ENCODE measurements at places on chromosomes 16 and 17.

- peak; percentile 83 for DNase-seq
These were observed 11.8 kb upstream of the SLFN13 start for GRCh38 chr17:35460354-35460851.

DNA sequence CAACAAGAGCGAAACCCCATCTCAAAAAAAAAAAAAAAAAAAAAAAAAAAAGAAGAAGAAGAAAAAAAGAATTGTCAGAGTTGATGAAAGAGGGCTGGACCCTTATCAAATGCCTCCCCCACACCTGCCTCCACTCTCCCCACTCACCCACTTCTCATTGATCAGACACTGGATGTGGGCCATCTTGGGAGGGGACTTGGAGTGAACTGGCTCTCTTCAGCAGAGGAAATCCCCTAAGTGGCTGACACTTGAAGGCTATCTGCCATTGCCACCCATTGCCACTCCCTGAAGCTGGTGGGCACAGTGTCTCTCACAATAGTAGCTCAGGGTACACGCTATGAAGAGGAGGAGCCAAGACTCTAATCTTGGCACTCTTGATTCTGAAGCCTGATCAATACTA, 1.6 kb downstream of the ITGA2B start:
- no peak for DNase-seq

DNA sequence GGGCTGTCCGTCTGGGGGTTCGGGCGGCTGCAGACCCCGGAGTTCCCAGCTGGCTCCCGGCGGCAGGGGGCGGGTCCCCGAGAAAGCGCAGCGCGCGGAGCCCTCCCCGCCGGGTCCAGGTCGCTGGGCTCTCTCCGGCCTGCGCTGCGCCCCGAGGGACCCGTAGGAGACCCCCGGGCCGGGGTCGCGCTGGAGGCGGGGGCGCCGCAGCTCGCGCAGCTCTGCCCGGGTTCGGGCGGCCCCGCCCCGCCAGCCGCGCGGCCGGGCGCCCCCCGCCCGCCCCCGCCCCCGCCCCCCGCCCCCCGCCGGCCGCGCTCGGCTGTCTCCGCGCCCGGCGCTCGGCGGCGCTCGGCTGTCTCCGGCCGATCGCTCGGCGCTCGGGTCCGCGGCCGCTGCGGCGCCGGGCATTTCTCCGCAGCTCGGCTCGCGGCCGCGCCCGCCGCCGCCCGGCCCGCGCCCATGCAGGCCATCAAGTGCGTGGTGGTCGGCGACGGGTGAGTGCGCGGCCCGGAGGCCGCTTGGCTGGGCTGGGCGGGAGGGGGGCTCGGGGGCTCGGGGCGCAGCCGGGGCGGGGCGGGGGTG, at the start of gene RAC3:
TSS of gene RAC3 (plus strand) at position 376 of the 582 bp plus-strand sequence. CDS start at position 460, 84 bp downstream.
- no peak for DNase-seq

DNA sequence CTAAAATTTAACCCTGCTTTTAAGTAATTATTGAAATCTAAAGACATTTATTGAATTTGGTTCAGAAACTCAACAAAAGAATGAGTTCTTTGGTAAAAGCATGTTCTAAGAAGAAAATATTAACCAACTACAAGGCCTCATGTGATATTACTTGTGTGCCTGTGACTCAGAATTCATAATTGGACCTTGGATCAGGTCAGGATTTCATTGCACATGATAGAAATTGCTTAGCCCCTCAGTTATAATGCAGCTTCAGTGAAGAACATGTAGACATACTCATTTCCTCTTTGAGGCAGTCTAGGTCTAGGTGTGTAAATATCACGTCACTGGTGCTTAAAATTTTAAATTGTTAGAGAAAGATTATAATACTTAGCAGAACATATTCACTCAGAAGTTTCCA, 410.0 kb upstream of the SOX9 start:
- no peak for DNase-seq

- DNase-seq: no peak
These were observed 106.6 kb downstream of the AIPL1 start for GRCh38 chr17:6328279-6328678.

- peak; percentile 86 for DNase-seq
These were observed 562 bp downstream of the USP31 start for GRCh38 chr16:23148513-23149266.

- DNase-seq: no peak
These were observed 9.4 kb downstream of the CCDC182 start for GRCh38 chr17:57735707-57736106.

DNA sequence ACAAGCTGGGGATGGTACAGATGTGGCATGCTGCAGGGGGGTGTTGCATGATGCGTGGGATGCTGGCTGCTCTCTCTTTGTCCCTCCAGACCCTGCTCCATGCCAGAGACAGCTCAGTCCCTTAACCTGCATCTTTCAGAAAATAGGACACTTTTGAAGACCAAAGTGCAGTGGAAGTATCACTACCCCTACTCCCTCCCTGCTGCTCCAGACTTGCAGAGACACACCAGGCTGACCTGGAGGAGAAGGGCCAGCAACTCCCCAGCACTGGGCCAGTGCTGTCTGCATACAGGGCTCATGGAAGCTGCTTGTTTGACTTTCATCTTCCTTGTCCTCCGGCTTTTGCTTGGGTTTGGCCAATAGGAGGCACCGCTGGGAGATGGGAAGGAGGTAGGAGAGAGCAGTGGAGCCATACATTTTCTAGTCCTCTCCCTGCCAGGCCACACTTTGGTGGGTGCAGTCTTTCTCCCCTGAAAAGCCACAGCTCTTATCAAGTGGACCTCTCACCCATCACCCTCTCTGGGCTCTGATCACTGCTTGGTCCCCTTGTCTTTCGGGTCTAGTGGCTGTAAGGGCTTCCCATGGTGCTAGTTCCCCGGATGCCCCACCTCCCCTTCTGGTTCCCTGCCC, 46.1 kb upstream of the NKD1 start:
- DNase-seq: no peak

- DNase-seq: no peak
These were observed 1622.3 kb downstream of the CDH8 start for GRCh38 chr16:60413969-60414368.

DNA sequence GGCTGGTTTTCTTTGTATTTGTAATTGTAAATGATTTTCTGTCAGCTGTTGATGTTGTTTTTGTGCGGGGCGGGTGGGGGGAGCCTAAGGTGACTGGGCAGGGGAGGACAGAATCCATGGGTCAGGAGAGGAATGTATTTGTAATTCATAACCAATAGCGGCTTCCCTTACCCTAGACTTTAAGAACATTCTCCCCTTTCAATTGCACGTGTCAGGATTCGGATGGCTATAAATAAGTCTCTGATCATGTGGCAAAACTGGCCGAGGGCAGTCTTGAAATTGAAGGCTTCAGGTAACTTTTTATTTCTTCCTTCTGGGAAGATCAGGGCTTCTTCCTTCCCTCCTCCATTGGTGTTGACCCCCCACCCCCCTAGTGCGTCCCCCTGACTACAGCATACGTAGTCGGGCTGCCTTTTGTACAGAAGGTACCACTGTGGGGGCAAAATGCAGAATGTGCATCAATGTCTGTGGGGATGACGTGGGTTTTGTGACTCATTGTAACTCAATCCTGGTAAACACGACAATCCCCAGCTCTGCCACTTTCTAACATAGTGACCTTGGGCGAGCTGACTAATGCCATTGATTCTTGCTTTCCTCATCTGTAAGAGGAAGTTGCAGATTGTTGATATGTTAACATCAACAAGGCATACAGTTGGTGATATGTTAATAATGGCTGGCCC, 16.2 kb downstream of the MARCHF10 start:
- no peak for DNase-seq

DNA sequence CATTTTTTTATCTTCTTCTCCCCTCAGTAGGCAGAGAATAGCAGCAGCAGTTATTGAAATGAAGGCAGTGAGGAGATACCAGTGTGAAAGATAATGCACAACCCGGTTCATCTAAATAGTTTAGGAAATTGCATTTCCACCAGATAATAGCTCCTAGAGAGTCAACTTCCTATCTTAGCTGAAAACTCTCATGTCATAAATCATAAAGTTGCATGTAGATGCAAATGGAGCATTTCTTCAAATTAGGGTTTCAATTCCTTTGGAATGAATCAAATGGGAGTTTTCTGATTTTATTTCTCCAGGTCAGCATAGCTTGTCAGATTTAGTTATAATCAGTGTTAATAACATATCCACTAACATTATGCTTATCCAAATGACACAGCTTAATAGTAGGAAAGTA, 335.3 kb downstream of the CNTNAP4 start:
- DNase-seq: no peak

GRCh38 chr17:78435330-78436005, 57.0 kb downstream of the PGS1 start:
- DNase-seq: no peak

GRCh38 chr17:67992548-67993152, 3.6 kb downstream of the C17orf58 start:
- DNase-seq: peak; percentile 64

- no peak for DNase-seq
These were observed 37.1 kb downstream of the KNOP1 start for GRCh38 chr16:19680881-19681340.
